Fibroblast of villous mesenchyme (primary cell): ENCODE measurements at places on chromosomes 11 and 22.
A peak's percentile ranks its signal among the peaks of the same experiment; 100 is the strongest.

DNA sequence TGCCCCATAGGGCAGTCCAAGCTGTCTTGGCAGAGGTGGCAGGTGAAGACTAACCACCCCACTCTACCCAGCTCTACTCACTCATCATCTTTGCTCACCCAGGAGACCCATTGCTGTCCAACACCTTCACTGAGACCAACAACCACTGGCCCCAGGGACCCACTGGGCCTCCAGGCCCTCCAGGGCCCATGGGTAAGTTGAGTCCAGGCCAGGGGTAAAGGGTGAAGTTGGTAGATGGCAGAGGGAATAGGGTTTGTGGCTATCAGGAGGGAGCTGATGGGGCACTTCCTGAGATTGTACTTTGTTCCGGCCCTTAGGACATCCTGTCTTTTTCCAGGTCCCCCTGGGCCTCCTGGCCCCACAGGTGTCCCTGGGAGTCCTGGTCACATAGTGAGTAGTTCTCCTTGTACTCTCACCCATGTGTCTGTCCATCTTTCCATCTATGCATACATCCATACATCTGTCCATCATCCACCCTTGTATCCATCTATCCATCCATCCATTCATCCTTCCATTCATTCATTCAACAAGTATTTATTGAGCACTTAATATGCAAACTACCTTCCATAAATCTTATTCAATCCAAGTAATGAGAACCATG is 27.7 kb downstream of the EMID1 start:
- no peak for DNase-seq

DNA sequence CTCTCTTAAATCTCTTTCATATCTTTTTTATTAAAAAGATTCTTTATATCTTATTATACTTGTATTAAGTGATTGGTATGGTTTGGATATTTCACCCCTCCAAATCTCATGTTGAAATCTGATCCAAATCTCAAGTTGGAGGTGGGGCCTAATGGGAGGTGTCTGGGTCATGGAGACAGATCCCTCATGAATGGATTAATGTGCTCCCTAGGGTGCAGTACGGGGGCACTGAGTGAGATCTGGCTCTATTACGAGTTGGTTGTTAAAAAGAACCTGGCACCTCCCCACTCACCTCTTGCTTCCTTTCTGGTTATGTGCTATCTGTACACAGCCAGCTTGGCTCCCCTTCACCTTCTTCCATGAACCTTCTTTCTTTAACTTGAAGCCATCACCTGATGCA is 149.6 kb downstream of the CWF19L2 start:
- DNase-seq, result no peak

- no peak for DNase-seq
Measured at GRCh38 chr11:115300660-115301428, 203.4 kb downstream of the CADM1 start.

DNA sequence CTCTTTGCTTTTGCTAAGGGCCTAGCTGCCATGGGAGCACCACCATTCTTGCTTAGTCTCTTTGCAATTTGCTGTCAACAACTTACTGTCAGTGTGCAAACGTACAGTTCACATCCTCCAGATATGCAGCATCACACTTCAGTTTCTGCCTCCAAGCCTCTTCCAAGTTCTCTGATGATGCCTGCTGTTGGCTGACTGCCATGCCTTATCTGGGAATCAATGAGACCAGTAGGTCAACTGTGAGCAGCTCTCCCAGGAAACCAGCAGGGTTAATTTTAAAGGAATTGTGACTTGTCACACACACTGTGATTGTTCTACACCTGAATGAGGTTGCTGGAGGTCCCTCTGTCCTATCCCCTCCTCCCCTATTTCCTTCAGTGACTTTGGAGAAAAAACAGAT is 56.0 kb downstream of the COPB1 start:
- DNase-seq, result peak; percentile 50

DNA sequence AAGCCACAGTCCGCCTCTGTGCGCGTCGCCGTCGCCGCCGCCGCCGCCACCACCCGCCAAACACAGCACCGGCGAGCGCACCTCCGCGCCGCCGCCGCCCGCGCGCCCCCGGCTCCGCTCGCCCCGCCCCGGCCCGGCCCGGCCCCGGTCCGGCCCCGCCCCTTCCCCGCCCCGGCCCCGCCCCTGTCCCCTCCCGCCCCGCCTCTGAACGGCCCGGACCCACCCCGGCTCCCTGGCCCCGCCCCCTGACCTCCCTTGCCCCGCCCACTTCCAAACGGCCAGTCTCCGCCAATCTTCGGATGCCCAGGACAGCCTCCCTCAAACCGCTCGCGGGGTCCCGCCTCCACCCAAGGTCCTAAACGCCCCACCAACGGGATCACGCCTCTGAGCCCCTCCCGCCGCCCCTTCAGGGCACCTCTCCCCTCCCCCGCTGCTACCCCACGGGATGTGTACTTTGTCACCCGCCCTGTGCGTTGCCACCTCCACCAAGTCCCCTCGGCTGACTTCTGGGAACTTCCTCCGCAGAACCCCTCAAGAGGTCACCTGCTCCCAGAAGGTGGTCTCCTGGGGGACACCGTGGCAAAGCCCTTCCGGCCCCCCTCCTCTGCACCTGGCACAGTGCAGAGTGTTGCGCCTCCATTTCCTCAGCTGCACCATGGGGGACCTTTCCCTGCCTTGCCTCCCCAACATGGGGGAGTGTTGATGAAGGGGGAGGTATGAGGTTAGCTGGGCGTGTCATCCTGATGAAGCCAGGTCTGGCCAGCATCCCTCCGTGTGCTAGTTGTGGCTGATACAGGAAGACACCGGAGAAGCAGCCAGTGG is at the start of gene KIAA0930:
KIAA0930 (minus strand) TSS at position 85 of the 822 bp plus-strand sequence. CDS start 191 bp downstream, outside the sequence.
- DNase-seq, result peak; percentile 78

- no peak for DNase-seq
Measured at GRCh38 chr11:124098141-124098540, 17.1 kb upstream of the VWA5A start.

- peak; percentile 93 for DNase-seq
Measured at GRCh38 chr11:68659158-68659921, 25.0 kb upstream of the GAL start.

GRCh38 chr11:128610721-128611617 is 23.6 kb upstream of the ETS1 start:
- no peak for DNase-seq

DNA sequence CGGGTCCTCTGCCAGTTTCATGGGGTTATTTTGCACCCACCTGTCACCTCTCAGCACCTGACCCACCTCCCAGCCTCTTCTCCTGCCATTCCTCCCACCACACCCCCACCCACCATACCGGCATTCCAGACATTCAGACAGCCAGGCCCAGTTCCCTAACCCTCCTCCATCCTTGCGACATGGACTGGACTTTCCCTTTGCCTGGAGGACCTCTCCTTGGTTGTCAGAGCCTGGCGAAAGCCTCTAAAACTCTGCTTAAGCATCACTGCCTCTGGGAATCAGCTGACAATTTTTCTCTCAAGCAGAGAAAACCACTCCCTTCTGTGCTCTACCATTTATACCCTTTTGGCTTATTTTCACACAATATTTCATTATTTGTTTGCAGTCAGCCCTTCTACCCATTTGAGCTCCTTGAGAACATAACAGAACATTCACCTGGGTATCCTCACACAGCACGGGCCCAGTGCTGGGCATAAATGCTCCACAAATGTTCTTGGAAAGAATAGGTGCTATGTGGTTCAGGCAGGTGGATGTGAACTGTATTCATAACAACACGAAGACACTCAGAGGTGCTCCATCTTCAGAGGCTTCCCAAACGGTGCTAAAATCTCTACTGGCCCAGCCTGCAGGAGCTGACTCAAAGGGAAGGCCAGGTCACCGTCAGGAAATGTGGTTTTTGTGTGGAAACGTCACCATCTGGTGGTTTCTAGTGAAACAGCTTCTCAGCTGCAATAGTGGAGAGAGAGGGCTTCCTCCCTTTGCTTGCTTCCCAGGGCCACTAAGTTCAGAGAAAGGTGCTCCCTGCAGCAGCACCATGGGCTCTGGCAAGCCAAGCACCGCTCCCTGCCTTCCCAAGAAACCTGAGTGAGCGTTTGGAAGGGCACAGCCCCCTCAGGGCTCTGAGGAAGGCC is 10.4 kb downstream of the SPATA19 start:
- peak; percentile 34 for DNase-seq

DNA sequence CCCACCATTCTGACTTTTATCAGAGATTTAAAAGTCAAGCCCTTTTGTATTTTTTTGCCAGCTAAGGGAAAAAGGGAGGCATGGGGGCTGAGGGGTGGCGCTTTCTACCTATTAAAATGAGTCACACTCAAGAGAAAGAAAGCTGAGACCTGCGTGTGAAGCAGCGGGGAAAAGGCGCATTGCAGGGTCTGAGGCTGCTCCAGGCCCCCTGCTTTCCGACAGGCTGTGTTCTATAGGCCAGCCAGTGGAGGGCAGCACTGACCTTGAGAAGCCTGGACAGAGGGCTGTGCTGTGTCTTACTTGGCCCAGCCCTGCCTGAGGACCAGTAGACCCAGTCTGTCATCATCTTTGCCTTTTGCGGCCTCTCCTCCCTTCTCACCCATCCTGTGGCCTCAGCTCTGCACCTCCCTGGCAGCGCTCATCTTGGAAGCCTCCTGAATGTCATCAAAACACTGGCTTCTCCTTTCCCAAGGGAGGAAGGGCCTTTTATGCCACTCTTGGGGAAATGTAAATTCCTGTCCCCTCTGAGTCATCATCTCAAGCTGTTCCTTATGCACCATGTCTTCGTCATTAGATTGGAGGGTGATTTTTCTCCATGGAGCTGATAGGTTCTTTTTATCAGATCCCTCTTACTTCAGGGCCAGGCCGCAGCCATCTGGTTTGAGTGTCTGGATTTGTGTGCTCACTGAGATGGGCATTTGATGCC is 12.6 kb upstream of the MAPK8IP1 start:
- peak; percentile 89 for DNase-seq

- no peak for DNase-seq
Measured at GRCh38 chr11:33125611-33126010, 35.7 kb downstream of the CSTF3 start.

DNA sequence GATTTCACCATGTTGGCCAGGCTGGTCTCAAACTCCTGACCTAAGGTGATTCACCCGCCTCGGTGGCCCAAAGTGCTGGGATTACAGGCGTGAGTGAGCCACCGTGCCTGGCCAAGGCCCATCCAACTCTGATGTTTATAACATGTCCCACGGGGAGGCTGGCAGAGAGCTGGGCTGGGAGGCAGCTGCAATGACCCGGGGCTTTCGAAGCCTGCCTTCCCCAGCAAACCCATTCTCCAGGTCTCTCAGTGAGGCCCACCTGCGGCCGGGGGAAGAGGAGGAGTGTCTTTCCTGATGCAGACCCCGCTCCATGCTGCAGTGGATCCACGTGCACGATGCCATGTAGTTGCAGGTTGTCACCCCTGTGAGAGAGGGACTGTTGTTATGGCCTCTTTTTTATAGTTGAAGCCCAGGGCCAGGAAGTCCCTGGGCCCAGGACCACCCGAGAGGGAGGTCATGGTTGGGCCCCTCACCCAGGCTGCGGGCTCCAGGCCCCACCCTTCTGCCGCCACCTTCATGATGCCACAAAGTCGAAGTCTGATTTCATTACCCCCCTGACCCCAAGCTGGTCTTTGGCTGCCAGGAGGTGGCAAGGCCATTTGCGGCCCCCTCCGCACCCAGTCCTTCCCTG is 38.3 kb downstream of the KCNJ4 start:
- no peak for DNase-seq

- no peak for DNase-seq
Measured at GRCh38 chr22:39459681-39460080, 2.9 kb downstream of the MGAT3 start.

DNA sequence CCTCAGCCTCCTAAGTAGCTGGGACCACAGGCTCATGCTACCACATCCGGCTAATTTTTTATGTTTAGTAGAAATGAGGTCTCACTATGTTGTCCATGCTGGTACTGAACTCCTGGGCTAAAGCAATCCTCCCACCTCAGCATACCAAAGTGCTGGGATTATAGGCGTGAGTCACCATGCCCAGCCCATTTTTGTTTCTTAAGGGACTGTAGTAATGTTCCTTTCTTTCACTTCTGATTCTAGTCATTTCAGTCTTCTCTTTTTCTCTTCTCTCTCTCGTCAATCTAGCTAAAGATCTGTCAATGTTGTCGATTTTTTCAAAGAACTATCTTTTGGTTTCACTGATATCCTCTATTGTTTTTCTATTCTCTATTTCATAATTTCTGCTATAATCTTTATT is 111.0 kb upstream of the APOA1 start:
- DNase-seq, result peak; percentile 23

- no peak for DNase-seq
Measured at GRCh38 chr11:65553301-65554001, 4.7 kb downstream of the LTBP3 start.

DNA sequence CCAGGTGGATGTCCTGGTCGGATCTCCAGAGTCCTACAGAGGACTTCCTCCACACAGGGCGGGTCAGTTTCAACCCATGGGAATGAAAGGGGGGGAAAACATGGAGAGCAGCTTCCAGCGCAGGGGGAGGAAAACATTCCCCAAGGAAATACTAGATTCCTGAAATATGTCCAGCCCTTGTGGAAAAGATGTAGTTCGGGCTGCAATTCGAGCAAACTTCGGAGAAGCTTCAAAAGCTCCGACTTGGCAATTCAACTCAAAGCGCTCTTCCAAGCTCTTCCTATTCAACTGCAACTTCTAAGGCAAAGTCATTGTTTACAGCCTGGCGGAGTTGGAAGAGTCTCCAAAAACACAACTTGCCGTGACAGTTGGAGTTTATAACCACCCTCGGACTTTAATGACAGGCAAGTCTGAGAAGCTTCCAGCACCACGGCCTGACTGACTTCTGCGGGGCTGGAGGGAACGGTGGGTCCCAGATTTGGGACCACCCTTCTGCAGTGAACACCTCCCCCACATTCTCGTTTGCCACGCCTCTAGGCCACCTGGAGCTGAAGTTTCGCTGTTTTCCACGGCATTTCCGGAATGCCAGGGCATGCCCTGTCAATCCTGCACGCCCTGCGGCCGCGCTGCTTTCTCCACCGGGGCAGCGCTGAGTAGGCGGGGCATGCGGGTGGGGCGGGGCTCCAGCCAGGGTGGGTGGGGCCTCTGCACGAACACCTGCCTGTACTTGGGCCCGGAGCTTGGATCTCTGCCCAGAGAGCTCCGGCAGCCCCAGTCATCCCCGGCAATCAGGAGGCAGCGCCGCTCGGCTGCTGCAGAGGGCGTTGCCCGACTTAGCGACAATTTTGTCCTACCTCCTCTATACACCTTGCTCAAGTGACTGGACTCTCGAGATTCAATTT is 49.0 kb upstream of the BIRC3 start:
- peak; percentile 75 for DNase-seq

GRCh38 chr11:78613378-78613813 is 38.7 kb upstream of the NARS2 start:
- no peak for DNase-seq

GRCh38 chr22:48084041-48084728 is 1321.7 kb downstream of the TBC1D22A start:
- no peak for DNase-seq

DNA sequence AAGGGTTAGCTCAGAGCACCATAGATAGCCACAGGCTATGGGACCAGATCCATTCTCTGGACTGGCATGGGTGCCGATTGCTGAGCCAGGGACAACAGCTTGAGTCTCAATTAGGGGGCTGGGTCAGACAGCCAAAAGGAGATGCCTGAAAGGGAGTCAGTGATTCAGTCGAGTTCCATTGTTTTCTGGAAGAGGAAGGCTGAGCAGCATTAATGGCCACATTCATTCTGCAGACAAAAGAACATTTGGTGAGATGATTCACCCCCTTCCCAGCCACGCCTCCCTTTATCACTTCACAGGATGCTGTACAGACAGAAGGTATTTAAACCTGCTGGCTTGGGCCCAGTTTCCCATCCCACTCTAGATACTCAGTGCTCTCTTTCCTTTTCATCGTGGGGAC is 131.9 kb downstream of the ADAMTS15 start:
- DNase-seq, result peak; percentile 90

GRCh38 chr11:69180226-69180625 is 24.5 kb downstream of the SMIM38 start:
- DNase-seq, result no peak

- DNase-seq, result no peak
Measured at GRCh38 chr11:39571081-39571480, 1888.4 kb downstream of the LRRC4C start.

- DNase-seq, result no peak
Measured at GRCh38 chr22:45544588-45545170, 42.0 kb downstream of the FBLN1 start.
